ENCODE measurements at places on chromosomes 5 and 9.

DNA sequence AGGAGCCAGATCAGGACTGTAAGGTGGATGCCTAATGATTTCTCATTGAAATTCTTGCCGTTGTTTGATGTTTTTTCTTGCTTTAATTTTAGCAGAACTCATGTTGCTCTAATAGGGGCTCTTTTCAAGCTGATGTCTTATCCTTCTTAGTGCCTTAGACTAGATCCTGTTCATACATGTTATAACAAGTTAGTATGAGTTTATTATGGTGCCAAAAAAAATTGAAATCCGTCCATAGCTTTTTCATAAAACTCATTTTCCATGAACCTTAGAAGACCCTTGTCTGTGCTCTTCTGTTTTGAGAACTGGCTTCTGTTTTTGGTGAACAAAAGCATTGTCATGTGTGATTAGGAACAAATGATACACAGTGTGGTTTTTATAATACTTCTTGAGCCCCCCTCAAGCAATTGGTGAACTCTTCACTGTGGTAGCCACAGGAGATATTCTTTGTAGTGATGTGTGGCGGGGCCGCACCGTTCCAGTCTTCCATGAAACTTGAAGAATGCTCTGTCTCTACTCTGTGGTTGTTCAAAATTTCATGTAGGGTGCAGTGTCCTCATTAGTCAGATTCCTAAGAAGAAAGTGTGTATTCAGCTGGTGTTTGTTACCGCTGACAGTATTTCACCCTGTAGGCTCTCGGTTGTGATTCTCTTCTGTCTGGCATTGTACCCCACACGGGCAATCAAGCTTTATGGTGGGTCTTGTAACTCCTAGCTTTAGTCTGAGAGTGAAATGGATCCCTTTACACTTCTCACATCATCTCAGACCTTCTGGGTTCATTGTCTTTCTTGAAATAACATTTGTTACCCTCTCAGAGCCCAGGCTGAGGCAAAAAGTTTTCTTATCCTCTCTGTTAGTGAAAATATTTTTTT is 10.7 kb downstream of the OTULIN start:
- no peak for DNase-seq

DNA sequence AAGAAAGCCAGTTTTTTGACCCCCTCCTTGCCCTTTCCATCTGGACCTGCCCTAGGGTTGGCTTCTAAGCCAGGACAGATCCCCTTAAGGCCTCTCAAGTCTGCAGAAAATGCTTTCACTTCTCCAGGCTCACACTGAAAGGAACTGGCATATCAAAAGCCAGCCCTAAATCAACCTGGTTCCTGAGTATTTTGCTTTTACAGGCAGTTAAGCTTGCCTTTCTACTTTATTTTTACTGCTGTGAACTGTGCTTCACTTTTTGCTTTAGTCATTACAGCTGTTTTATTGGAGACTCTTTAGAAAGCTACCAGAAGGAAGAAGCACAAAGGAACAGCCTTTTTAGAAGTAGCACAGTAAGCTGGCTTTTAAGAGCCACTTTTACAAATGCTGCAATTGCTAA is 5.0 kb downstream of the TARS1 start:
- DNase-seq, result no peak

DNA sequence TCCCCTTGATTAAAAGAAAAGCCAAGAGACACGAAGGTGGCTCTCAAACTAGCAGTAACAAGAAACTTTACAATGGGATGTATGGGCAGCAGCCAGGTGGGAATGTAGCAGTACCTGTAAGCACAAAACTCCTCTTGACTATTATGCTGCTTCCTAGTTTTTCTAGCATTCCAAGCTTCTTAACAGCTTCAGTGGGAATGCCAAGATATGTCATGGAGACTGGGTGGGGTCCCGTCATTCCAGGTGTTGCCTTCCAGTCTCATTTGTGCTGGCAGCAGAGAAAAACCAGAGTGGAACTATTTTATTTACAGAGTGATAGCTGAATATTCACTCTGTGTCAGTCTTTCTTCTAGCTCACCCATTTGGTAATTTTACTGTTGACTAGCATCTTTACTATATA is 236.6 kb downstream of the ARL15 start:
- no peak for DNase-seq

- peak; percentile 51 for DNase-seq
These were observed 91.8 kb downstream of the PDE6A start for GRCh38 chr5:149852641-149853330.

DNA sequence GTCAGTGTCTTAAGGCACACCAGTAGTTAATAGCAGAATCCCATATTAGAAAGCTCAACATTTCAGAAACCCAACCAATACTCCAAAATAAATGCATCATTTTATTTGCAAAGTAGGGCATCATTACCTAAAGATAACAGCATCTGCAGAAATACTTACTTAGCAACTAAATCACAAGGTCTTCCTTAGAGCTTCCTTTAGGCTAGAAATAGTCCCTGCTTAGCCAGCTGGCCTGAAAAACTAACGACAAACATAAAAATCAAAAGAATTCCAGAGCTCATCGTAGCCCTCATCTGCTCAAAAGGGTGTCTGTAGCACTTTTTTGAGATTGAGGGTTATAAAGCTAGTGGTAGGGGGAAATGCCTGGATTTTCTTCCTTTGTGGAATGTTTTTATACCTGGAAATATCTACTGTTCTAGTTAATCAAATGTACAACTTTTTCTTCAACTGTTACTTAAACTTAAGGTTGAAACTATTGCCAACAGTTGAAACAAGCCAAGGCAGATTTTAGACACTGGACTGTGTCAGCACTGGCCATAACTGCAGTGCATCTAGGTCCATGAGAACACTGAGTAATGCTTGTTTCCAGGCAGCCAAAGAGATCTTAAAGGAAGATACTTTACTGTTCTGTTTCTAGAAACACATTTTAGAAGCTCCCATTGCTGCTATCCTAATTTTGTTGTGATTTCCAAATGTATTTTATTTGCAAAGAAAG is 129.4 kb upstream of the RASA1 start:
- no peak for DNase-seq

GRCh38 chr9:113932906-113933584 is 56.9 kb downstream of the ZNF618 start:
- DNase-seq, result no peak

- DNase-seq, result no peak
These were observed 140.6 kb downstream of the OSTF1 start for GRCh38 chr9:75228893-75229292.

GRCh38 chr9:114433720-114434255 is 46.0 kb upstream of the AKNA start:
- DNase-seq, result no peak

DNA sequence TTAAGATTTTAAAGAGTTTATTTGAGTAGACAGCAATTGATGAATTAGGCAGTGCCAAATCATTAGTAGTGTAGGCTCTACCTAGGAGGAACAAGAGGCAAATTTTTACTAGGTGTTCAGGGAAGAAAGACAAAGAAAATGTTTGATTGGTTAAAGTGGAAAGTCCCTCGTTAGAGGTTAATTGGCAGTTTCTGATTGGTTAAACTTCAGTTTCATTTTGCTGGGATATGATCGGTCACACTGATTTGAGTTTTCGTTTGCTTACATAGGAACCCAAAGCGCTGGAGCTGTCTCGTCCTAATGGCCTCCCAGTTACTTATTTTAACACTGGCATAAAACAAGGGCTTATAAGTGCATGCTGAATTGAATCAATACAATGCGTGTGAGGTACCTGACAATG is 15.1 kb downstream of the DMAC1 start:
- DNase-seq, result no peak

DNA sequence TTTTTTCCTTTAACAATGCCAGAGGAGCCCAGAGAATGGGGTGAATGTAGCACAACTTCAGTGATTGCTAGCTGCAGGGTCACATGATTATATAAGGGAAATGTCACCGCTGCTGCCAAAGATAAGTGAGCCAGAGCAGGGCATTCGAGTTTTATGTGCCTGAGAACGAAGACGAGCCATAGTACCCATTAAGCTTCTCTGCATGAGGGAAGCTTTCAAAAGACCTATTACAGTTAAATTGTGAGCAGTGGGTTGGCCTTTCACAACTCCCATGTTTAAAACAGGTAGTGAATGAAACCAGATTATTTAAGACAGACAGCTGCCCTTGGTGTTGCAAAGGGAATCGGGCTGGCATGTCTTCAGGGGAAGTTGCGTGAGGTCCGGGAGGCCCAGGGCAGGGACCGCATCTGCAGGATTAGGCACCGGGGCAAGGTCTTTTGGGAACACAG is 82.4 kb upstream of the TNFAIP8 start:
- DNase-seq, result no peak

DNA sequence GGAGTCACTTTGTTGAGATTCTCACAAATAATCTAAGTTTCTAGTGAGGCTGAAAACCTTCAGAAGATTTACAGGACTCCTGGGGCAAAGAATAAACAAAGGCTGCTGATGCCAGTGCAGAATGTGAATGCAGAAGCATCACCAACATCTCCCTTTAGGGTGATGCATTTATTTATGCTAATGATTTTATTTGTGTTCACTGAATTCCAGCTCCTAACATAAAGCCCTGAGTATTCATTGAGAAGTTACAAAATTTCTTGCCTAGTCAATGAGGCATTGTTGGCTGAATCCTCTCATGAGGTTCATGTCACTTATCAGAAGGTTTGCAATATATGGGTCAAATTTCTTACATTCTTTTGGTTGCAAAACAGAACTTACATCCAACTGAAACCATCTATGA is 70.0 kb downstream of the GRIN3A start:
- DNase-seq, result no peak
